PC-9 (cell line): ENCODE measurements at places on chromosomes 12 and 14.

DNA sequence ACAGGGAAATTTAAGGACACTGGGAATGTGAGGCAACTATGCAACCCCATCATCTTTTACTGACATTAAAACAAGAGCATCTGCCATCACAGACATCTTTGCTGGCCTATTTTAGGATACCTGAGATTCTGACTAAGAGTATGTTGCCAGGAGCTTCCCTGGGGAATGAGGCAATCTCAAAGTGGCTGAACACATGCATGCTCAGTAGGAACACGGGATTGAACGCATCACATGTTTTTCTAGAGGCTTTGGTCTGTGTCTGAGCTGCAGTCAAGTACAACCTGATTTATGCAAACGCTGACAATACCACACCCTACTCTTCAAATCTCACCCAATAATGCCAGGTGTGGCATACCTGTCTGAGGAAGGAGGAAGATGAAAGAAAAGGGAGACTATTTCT lies 416.5 kb downstream of the NELL2 start:
- DNase-seq = no peak

- no peak for DNase-seq
These were observed at the start of gene DDN for GRCh38 chr12:48999371-49000131. DDN (minus strand) TSS chr12:48999375; CDS start chr12:48999287, 88 bp downstream.

DNA sequence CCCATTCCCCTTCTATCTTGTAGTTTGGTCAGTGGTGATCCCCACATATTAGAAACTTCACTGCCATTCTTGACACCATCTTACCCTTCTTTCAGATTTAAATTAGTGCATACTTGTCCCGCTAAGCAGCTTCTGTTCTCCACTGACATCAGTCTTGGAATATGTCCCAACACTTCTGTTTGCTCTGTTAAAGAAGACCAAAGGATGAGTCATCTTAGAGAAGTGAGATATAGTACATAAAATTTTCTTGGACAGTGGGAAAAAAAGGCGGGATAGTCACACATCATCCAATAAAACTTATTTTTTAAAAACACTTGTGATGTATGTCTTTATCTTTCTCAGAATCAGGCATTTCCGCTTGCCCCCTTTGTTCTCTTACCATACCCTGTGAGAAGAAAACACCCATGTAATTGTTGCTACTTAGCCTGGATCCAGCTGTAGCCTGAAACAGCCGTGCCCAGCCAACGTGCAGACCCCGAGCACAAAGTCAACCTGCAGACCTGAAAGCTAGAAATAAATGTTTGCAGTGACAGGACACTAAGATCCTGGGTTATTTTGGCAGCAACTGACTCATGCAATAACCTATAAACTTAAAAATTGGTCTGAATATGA lies 100.1 kb upstream of the PDE3A start:
- no peak for DNase-seq

DNA sequence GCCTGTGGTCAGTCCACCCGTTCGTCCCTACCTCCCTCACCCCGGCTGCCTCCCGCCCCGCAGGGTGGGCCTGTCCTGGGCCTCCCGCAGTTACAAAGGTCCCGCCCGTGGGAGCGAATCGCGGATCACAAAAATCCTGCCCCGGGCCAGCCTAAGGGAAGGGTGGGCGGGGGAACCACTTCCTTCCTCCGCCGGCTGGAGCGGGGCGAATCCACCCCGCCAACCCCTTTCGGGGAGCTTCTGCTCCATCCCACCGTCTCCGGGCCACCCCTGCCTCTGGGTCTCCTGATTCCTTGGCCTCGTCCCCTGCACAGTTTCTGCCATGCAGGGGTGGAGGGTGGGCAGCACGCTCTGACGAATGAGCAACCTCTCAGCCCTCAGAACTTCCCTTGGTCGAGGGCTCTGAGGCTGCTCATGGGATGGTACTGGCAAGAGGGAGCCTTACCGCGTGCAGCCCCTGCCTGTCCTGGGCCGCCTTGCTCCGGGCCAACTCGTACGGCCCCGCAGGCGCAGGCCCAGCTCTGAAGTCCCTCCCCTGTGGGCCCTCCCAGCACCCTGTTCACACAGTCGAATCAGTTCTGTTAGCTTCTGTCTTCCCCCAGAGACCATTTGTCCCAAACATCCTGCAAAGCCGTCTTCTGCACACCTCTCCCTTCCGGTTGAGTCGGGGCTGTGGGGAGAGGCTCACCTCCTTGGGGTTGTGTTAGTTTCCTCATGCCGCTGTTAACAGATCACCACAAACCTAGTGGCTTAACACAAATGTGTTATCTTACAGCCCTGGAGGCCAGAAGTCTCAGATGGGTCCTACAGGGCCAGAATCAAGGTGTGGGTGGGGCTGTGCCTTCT lies 589 bp upstream of the HVCN1 start:
- no peak for DNase-seq

DNA sequence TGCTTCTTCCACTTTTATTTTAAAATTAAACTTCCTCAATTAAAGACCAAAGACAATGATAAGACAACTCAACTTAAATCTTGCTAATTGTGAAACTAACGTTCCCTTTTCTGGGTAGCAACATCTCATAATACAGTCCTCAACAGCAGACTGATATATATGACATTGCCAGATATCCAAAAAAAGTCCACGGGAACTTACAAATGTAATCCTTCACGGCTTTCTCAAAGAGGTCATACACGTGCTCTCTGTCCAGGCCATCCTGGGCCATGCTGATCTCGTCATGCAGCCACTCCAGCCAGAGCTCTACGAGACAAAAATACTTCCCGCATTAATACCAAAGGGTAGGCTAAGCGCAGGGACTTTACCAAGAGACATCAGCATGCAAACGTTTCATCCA lies 13.3 kb downstream of the SART3 start:
- DNase-seq = no peak

DNA sequence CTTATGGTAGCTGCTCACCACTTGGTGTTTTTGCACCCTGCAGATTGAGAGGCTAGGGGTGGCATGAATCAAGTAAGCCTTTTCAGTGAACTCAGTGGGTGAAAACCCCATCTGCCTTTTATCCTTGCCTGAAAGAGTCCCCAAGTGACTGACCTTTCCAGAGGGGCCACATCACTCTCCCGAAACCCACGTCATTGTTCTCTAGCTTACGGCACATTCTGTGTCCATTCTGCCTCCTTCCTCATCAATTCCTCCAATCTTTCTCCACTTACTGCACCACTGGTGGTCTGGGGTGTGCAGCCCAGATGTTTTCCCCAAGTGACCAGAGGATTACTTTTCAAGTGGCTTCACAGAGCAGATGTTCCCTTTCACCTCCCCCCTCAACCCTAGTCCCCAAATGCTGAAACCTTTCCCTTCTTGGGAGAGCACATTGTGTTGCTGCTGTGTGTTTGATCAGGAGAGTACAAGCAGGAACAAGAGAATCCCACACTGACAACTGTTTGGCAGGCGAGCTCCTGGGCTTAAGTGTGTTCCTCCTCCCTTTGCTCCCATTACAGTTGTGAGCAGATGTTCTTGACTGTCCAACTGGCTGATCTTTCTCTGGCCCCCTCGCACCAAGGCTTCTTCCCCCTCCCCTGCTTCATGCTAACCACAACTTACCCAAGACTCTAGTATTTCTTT lies 138.0 kb upstream of the IGF1 start:
- DNase-seq = no peak

GRCh38 chr12:12408265-12408690 lies 51.4 kb downstream of the BORCS5 start:
- DNase-seq = no peak

- peak; percentile 10 for DNase-seq
These were observed 90.9 kb upstream of the CCDC196 start for GRCh38 chr14:66395300-66395699.

DNA sequence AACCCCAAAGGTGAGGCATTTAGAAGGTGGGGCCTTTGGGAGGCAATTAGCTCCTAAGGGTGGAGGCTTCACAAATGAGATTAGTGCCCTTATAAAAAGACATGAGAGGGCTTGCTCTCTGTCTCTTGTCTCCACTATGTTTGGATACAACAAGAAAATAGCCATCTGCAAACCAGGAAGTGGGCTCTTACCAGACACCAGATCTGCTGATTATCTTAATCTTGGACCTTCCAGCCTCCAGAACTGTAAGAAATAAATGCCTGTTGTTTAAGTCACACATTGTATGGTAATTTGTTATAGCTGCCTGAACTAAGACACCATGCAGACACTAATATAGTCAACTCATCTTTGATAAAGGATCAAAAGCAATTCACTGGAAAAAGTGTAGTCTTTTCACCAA lies 34.4 kb downstream of the TMEM116 start:
- DNase-seq = no peak

GRCh38 chr12:101967506-101967905 lies 90.1 kb downstream of the DRAM1 start:
- DNase-seq = no peak

DNA sequence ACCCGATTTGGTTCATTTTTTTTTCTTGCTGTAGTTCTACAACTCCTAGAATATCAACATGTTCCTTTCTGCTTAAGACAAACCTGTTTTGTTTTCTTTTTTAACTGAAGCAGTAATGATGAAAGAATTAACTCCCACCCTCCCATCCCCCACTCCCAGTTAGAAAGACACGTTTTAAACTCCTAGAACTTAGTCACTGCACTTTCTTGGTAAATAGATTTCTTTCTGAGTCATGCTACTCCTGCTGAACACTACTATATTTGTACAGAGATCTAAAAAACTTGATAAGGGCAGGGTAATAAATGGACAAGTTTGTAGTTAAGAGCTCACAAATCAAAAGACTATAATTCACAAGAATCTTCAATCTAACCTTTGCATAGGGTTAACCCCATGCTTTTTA lies 118.9 kb upstream of the PTPRB start:
- no peak for DNase-seq

DNA sequence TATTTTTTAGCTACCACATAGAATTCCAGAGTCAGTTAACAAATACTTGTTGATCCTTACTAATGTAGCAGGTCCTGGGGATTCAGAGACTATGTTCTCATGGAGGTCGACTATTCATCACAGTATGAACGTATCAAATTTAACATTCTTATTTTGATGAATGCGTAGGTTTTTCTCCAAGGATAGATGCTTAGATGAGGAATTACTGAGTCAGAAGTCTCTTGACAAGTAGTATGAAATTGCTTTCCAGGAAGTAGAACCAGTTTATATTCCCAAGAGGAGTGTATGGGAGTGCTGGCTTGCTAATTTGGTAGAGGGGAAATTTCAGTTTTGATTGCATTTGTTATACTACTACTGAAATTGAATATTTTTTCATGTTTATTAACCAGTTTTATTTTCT lies 42.8 kb upstream of the CRADD start:
- no peak for DNase-seq

GRCh38 chr12:120485961-120486881 lies 9.7 kb upstream of the DYNLL1 start:
- DNase-seq = no peak

GRCh38 chr12:25041006-25041741 lies 92.3 kb upstream of the BCAT1 start:
- no peak for DNase-seq

- DNase-seq = no peak
These were observed 216.6 kb downstream of the RAD51B start for GRCh38 chr14:68036202-68036601.

GRCh38 chr12:40947797-40948196 lies 240.3 kb upstream of the PDZRN4 start:
- no peak for DNase-seq

DNA sequence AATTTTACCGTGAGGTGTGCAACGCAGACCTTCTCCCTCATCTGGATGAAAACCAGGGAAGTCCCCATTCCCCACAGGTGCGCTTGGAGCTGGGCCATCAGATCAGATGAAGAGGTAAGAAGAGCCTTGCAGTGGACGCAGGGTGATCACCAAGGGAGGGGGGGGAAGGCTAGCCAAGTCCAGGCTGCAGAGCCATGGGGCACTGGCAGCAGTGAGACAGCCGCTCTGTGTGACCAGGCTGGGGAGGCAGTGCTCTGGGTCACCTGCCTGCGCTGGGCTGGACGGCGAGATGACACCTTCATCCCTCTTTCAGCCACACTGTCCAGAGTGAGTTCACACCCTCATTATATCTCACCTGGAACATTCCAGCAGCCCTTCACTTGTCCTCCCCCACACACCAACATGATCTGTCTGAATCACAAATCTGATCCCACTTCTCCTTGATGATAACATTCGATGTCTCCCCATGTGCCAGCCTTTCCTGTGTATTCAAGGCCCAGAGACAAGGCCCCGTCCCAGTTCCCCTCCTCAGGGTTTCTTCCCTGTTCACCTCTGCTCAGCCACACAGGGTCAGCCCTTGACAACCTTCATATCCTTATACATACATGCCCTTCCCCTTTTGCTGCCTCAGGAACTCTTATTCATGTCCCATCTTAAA lies 65.9 kb upstream of the VASH1 start:
- DNase-seq = no peak

GRCh38 chr14:93787465-93788292 lies 606 bp downstream of the PRIMA1 start:
- no peak for DNase-seq

- DNase-seq = no peak
These were observed 54.6 kb downstream of the GTF2A1 start for GRCh38 chr14:81166121-81166520.

DNA sequence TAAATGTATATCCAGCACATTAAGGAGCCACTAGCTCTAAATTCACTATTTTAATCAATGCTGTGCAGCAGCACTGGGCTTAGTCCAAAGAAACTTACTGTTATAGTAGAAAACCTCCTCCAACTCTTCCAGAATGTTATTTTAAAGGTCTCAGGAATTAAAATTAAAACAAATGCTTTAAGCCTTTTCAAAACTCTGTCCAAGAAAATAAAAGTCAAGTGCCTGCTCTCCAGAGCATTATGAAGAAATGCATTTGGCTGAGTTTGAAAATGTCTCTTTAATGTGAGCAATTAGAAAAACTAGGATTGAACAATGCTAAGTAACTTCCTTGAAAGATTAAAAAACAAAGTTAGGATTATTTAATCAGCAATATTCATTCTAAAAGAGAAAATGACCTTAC lies 322.4 kb upstream of the DCN start:
- no peak for DNase-seq

DNA sequence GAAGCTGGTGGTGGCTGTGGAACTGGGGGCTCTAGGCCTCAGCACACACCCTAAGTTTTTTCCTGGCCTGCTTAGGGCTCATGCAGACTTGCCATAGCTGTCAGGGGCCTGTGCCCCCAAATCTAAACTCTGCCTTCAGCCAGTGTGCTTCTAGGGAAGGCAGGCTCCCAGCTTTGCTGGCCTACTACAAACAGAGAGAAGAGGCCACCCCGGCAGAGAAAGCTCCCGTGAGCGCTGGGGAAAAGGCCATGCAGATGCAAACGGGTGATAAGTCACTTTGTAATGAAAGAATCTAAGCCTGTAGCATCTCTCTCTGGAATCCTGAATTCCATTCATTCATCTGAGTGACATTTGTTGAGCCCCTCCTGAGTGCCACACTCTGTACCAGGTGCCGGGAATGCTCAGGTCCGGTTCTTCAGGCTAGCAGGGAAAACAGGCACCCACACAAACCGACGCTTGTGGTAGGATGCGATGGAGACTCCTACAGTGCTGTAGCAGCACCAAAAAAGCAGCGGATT lies 29.9 kb downstream of the JDP2 start:
- DNase-seq = no peak

- DNase-seq = no peak
These were observed 361.7 kb downstream of the SNAPC1 start for GRCh38 chr14:62123961-62124360.

- DNase-seq = peak; percentile 39
These were observed 8.5 kb upstream of the CFL2 start for GRCh38 chr14:34722723-34723545.

- DNase-seq = no peak
These were observed 19.5 kb downstream of the NUAK1 start for GRCh38 chr12:106119301-106119700.
